ENCODE measurements at places on chromosomes 2 and 18.

DNA sequence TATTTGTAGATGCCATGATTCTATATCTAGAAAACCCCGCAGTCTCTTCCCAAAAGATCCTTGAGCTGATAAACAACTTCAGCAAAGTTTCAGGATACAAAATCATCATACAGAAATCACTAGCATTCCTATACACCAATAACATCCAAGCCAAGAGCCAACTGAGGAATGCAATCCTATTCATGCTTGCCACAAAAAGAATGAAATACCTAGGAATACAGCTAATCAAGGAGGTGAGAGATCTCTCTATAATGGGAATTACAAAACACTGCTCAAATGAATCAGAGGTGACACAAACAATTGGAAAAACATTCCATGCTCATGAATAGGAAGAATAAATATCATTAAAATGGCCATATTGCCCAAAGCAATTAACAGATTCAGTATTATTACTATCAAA lies 551.4 kb upstream of the SLC39A10 start:
- DNase-seq, result no peak

DNA sequence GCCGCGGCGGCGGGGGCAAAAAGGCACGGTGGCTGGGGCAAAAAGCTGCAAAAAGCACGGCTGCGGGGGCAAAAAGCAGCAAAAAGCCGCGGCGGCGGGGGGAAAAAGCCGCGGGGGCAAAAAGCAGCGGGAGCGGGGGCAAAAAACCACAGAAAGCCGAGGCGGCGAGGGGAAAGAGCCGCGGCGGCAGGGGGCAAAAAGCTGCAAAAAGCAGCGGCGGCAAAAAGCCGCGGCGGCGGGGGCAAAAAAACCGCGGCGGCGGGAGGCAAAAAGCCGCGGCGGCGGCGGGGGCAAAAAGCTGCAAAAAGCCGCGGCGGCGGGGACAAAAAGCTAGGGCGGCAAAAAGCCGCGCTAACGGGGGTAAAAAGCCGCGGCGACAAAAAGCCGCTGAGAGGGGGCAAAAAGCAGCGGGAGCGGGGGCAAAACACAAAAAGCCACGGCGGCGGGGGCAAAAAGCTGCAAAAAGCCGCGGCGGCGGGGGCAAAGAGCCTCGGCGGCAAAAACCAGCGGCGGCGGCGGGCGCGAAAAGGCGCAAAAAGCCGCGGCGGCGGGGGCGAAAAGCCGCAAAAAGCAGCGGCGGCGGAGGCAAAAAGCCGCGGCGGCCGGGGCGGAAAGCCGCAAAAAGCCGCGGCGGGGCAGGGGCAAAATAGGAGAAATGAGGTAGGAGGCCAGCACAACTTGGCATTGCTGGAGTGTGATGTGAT lies 123.4 kb downstream of the ANKRD30BL start:
- no peak for DNase-seq

GRCh38 chr2:82062463-82062862 lies 1757.9 kb upstream of the LRRTM1 start:
- DNase-seq, result no peak

DNA sequence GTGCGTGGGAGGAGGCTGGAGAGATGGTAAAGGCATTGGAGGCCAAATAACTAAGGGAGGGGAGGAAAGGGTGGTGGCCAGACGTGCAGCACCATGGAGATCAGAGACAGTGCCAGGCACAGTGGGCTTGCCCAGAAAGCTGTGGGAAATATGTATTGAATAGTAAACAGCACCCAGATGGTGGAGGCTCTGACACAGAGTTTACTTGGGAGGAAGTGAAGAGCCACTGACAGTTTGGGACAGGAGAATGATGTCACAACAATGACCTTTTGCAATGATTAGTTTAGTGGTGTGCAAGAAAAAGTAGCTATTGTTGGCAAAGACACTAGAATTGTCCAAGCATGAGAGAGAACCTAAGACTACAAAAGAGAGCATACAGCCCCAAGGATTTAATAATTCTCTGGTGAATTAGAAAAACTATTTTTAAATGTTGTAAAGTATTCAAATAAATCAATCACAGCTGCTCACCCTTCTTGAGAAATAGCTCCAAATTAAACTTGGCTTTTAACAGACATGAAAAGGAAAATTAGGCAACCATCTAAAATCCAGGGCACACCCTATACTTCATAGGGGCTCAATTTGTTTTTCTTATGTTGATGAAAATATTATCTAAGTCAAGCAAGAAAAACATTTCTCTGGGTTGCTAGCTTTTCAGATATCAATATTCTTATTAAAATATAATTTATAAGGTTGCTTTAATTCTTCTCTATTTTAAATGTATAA lies 458.7 kb upstream of the HNRNPA3 start:
- no peak for DNase-seq

DNA sequence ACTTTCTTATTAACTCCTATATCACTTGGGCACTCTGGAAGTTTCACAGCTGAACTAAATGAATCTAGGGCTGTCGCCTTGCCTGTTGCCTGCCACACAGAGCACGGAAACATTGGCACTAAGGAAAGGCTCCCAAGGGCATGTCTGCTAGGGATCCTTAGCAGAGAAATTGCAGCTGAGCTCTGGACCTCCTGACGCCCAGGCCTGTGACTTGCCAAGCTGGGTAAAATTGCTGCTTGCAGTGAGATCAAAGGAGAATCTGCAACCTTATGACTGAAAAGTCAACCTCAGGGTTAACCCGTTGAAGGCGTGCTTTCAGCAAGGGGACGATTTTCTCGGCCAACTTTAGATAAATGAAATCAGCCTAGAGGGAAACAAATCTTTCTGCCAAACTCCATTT lies 189.8 kb downstream of the NCK2 start:
- DNase-seq, result peak; percentile 39

DNA sequence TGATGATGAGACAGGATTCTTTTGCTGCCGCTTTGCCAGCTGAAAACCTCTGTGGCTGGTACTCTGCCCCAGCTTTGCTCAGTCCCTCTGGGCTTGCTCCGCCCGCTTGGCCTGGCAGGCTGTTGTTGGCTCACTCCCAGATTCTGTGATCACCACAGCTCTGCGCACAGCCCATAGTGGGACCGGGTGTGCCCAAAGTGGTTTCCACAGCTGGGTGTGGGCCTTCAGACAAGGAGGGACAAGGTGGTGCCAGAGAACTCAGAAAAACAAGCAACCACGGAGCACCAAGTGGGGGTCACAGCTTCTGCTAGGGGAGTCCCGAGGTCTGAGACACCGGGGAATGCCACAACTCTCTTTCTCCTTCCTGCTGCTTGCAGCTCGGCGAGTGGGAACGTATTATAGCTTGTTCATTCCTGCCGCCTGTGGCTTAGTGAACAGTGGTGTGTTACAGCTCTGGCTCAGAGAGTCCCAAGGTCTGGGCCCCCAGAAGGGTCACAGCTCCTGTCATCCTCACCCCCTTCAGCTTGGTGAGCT lies 9.2 kb upstream of the KYNU start:
- DNase-seq, result no peak

DNA sequence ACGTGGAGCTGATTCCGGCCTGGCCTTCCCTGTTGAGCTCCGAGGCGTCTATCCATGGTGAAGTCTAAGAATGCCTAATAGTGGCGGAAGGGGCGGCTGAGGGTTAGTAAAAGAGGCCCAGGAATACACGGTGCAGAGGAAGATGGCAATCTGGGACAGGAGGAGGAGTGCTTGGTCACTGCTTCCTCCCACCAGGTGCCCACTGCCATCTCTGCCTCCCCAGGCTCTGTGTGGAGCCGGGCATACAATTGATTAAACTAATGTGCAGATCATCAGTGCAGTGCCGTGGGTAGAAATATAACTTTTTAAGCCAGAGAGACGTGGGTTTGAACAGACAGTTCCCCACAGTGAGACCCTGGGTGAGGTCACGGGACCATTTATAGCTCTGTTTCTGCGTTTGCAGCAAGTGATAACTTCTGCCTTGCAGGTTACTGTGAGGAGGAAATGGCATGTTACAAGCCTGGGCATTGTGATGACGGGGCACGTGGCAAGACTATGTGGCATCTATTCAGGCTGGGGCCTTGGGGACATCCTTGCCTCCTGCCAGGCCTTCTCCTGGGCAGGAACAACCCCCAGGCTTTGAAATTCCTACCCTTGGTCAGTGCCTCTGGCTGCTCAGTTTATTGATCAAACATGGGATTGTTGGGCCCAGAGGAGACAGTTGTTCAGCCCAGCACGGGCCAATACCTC lies 204.9 kb downstream of the ASB1 start:
- no peak for DNase-seq

GRCh38 chr2:201631041-201631440 lies 12.3 kb downstream of the TMEM237 start:
- no peak for DNase-seq

DNA sequence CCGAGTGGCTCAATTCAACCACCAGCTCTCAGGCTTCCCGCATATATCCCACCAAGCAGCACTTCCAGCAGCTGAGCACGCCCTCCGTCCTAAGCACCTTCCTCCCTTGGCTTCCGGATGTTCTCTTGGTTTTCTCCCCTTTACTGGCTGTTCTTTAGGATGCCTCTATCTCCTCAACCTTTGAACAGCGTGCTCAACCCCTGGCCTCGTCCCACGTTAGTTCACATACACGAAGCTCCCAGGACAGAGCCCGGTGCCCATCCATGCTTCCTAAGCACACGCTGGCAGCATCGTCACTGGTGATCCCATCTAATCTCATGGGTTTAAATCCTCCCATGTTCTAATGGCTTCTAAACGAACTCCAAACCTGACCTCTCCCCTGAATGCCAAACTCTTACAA lies 3.7 kb downstream of the CYS1 start:
- no peak for DNase-seq

DNA sequence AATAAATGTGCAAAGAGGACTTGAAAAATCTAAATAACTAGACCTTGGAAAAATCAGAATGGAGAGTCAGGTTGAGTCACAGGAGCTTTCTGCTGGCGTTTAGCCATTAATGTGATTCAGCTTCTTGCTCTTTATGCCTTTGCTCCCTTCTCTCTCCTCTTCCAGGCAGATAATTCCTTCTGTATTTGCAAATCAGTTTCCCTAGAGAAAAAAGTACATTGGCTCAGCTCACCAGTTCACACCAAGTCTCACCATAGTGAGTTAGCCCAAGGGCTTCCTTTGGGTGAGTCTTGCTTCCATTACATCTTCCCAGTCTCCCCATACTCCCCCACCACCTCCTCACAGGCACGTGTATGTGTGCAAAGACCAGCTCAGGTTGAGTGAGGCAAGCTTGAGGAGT lies 73.6 kb downstream of the CYBRD1 start:
- no peak for DNase-seq

GRCh38 chr2:31378791-31379501 lies 35.6 kb downstream of the XDH start:
- no peak for DNase-seq

- DNase-seq, result no peak
Observed at GRCh38 chr18:498931-499775, 1.3 kb downstream of the COLEC12 start.

DNA sequence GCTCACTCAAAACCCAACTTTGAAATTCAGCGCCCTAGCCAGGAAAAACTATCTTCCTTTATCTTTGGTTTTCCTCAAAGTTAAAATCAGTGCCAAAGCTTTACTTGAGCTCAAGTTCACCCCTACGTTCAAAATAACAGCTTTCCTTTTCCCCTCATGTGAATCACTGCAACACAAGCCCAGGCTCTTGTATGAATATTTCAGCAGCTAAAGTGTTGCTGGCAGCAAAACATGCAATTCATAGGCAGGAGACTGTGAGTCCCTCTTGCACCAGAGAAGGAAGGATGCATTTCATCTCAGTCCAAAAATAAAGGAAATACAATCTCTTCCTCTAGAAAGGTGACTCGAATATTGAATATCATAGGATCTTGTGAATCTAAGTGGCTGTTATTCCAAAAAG lies 461.3 kb upstream of the SOX11 start:
- DNase-seq, result no peak

DNA sequence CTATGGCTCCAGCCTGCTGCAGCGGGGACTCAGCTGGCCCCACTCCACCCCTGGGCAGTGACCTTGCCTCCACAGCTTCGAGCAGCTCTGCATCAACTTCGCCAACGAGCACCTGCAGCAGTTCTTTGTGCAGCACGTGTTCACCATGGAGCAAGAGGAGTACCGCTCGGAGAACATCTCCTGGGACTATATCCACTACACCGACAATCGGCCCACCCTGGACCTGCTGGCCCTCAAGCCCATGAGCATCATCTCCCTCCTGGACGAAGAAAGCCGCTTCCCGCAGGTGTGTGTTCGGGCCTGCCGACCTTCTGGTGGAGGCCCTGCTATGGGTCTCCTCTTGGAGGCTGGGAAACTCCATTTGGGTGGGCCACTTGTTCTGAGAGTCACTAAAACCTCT lies 48.6 kb downstream of the MYO7B start:
- no peak for DNase-seq

- no peak for DNase-seq
Observed at GRCh38 chr18:12478269-12479047, 70.7 kb downstream of the PRELID3A start.

GRCh38 chr2:189379731-189380261 lies 61.5 kb upstream of the WDR75 start:
- no peak for DNase-seq

- no peak for DNase-seq
Observed at GRCh38 chr2:146572598-146572997, 1272.2 kb upstream of the ACVR2A start.

- DNase-seq, result no peak
Observed at GRCh38 chr2:23551875-23552274, 166.9 kb downstream of the KLHL29 start.

DNA sequence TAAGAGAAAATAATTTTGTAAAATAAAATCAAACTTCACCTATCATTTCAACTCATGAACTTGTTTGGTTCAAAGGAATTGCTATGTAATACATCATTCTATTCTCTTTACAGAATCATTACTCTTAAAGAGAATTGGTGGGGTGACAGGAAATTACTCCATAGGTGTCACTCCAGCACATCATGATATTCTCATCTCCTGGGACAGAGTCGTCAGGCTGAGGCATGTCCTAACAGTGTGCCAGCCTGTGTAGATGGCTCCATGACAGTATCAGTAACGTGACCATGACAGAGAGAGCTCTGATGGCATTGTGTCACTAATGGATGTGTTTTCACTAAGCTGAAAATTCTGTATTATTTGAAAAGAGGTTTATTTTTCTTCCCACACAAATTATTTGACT lies 13.9 kb downstream of the SPATS2L start:
- DNase-seq, result no peak

- DNase-seq, result no peak
Observed at GRCh38 chr2:69119104-69119894, 106.3 kb downstream of the ANTXR1 start.

- DNase-seq, result no peak
Observed at GRCh38 chr2:144479659-144480058, 40.3 kb downstream of the ZEB2 start.

DNA sequence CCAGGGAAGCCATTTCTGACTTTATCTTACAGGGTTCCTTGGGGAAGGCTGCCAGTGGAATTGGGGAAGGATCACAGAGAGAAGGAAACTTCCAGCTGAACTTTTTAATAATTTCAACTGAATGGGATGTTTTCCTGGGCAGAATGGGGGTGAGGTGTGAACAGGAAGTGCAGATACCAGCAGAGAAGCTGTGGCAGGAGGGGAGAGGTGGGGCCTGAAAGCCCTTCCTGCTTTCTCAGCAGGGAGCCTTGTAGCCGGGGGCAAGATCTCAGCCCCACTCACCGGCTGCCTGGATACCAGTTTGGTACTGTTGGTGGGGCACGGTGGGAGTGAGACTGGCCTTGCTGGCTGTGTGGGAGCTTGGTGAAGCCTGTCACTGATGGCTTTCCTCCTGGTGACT lies 170.5 kb downstream of the ZBTB7C start:
- no peak for DNase-seq
